ENCODE measurements at places on chromosomes 7 and 10.

GRCh38 chr7:121085922-121086321 is 97.4 kb downstream of the CPED1 start:
- no peak for DNase-seq

GRCh38 chr10:51683031-51683691 is 16.2 kb downstream of the CSTF2T start:
- no peak for DNase-seq

DNA sequence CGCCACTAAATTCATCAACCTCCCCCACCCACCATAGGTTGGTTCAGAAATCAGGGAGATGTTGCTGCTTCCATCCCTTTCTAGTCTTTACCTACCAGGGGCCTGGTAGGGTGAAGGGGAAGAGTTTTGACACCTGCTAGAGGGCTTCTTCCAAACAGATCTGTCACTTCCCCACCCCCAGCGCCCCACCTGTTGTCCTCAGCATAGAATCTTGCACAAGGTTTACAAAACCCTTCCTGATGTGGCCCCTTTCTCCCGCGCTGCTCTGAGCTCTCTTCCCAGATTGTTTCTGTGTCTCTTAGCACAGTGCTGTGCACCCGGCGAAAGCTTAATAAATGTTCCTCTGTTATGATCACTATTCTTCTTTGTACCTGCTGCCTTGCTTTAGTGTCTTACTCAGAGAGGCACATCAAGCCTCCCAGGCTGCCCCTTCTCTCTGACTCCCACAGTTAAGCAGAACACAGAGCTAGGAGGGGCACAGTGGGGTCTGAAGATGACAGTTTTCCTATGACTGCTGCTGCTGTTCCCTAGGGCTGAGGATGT is 11.2 kb upstream of the C10orf95 start:
- DNase-seq = no peak

GRCh38 chr7:32299133-32299702 is 191.0 kb downstream of the LSM5 start:
- DNase-seq = no peak

DNA sequence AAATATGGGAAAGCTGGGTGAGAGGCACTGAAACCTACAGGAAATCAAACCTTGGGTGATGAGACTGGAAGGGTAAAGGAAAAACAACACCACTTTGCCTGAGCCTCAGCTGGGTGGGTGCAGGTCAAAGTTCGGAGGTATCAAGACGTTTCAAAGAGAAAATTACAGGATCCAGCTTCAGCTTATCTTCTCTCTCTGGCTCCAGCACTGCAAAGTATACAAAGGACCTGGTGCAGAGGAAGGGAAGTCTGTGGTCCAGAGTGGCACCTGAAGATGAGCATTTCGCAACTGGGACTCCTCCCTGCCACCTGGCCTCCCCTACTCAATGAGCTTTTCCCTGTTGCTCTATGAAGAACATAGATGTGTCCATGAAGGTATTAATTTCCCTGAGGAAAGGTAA is 6.4 kb upstream of the FXYD4 start:
- DNase-seq = no peak

DNA sequence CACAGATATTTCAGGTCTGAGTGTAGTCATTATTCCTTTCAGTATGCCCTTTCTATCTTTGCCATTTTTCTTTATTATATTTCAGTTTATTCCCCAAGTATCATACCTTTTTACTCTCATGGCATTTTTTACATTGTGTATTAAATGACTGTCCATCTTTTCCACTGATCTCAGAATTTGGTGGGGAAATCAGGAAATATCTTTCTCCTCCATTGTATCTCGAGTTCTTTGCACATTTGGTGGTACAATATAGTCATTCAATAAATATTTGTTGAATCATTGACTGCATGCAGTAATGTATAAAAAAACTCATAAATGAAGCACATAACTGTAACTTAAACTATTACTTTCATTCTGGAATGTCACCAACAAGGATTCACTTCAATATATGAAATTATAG is 354.7 kb downstream of the HGF start:
- DNase-seq = no peak

DNA sequence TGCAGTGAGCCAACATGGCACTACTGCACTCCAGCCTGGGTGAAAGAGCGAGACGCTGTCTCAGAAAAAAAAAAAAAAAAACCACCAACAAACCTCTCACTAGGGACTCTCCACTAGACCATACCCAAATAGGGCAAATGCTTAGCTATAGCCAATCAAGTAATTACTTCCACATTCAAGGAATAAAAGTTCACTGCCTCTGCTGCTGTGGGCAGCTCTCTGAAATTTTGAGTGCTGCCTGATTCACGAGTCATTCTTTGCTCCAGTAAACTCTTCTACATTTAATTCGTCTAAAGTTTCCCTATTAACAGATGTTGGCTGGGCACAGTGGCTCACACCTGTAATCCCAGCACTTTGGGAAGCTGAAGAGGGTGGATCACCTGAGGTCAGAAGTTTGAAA is 4.7 kb upstream of the NRBF2 start:
- DNase-seq = no peak

DNA sequence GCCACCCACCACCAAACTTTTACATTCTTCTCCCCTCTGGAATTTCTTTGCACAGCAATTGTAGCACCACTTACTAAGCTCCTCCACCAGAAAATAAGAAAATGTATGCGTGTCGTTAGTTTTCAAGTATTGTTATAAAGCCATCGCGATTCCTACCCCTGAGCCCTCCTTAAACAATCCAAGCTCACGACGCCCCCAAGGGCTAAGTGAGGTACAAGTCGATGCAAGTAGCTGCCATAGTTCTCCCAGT is 1.3 kb downstream of the FRAT2 start:
- DNase-seq = no peak

Measured in activated CD8-positive, alpha-beta memory T cell treated with anti-CD3 and anti-CD28 coated beads for 4 hours (primary cell).